ENCODE measurements at places on chromosomes 13 and 19.

DNA sequence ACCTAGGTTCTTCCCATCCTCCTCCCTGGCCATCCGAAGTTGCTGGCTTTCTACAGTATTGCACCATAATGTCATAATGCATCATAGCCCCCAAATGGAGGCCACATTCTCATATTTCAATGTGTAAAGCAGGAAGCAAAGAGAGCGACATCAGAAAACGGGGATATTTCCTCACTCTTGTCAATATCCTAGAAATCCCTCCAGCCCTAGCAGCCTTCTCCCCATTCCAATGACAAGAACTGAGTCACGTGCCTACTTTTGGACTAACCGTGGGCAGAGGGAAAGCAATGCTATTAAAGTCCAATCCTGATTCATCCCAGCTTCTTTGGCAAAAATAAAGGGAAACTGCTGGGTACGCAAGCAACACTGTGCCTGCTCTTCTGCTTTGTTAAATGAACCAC lies 4.3 kb upstream of the RAP2A start:
- DNase-seq: peak; percentile 72

- no peak for DNase-seq
Observed at GRCh38 chr13:28805193-28805819, 14.8 kb upstream of the MTUS2 start.

- no peak for DNase-seq
Observed at GRCh38 chr13:113843864-113844556, 19.9 kb downstream of the GAS6 start.

- no peak for DNase-seq
Observed at GRCh38 chr19:11205939-11206570, 8.7 kb upstream of the KANK2 start.

- no peak for DNase-seq
Observed at GRCh38 chr19:19217099-19217498, 5.3 kb downstream of the NCAN start.

GRCh38 chr13:45415112-45415511 lies 3.1 kb downstream of the SLC25A30 start:
- no peak for DNase-seq

DNA sequence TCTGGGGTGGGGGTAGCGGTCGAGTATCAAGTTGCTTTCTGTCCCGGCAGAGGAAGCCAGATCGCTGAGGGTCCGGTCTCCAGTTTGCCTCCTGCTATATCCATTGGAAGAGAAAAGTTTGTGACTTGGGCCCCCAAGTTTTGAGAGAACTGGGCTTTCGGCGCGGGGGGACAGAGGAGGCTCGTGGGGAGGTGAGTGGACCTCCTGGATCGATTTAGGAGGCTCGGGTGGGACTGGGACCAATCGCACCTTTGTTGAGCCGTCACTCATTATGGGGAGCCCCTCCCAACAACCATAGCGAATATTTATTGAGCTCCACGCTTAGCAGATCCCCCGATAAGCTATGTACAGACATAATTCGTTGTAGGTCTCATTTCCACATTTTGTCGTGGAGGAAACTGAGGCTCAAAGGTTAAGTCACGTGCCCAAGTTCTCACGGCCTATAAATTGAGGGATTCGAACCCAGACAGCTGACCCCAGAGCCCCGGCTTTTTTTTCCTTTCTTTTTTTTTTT lies 909 bp downstream of the RFXANK start:
- no peak for DNase-seq

DNA sequence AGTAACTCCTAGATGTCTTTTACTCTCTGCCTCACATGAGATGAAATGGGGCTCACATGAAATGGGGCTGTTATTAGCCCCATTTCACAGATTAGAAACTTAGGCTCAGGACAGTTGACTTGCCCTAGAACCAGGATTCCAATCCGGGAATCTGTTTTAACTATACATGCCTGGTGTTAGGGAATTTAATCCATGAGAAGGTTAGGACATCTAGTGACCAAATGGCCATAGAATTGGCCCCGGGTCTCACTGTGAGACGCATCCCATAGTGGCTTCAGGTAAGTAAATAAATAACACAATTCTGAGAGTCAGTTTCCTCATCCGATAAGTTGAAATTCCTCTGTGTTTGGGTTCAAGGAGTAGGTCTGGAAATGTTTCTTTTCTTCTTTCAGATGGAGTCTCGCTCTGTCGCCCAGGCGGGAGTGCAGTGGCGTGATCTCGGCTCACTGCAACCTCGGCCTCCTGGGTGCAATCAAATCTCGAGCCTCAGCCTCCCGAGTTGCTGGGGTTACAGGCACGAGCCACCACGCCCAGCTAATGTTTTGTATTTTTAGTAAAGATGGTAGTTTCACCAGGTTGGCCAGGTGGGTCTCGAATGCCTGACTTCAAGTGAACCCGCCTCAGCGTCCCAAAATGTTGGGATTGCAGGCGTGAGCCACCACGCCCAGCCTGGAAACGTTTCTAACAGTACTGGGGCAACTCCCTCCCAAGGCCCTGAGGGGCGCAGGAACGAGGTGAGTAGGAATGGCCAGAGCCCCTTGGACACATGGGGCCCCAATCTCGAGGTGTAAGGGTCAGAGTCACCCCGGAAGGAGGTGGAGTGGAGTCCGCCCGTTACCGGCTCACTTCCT lies 1.2 kb upstream of the ZNF574 start:
- DNase-seq: no peak

- DNase-seq: no peak
Observed at GRCh38 chr19:45402298-45403061, 2.4 kb downstream of the PPP1R13L start.
